Activated T-helper 1 cell treated with anti-CD3 and anti-CD28 coated beads, Interleukin-2, amount 50 U/mL, for 16 hours (primary cell): ENCODE measurements at places on chromosomes 16 and 17.
A peak's percentile ranks its signal among the peaks of the same experiment; 100 is the strongest.

DNA sequence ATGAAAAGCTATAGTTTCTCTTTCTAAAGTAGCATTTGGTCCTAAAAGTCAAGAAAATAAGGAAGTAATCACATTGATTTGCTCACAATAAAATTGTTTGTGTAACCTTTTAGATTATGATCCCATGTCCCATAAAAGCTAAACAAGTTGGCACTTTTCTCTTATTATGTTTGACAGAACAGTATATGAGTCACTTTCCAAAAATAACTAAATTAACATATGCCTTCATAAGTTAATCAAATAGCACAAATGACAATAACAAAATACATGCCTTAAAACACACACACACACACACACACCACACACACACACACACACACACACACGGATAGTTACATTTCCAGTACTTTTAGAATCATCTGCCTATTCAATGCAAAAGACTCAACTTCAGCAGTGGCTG lies 2.8 kb downstream of the MED13 start:
- no peak for DNase-seq

- DNase-seq = no peak
Measured at GRCh38 chr17:18257982-18258355, 569 bp downstream of the FLII start.

GRCh38 chr17:61877837-61878236 lies 14.5 kb upstream of the BRIP1 start:
- DNase-seq = no peak

DNA sequence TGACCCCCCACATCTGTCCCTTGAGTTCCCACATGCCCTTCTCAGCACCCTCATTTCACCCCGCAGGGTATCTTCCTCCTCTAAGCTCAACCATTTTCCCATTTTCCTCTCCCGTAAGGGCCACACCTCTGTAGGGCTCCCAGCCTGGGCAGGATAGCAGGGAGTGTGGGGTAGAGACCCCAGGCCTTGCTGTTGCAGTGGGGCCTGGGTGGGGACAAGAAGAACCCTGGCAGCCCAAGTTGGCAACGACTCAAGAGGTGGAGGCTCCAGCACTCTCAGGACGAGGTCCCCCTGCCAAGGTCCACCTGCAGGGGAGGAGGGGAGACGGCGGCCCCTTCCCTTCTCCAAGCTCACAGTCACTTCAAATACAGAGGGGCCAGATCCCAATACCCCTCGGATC lies 2.0 kb upstream of the TMEM92 start:
- DNase-seq = no peak

DNA sequence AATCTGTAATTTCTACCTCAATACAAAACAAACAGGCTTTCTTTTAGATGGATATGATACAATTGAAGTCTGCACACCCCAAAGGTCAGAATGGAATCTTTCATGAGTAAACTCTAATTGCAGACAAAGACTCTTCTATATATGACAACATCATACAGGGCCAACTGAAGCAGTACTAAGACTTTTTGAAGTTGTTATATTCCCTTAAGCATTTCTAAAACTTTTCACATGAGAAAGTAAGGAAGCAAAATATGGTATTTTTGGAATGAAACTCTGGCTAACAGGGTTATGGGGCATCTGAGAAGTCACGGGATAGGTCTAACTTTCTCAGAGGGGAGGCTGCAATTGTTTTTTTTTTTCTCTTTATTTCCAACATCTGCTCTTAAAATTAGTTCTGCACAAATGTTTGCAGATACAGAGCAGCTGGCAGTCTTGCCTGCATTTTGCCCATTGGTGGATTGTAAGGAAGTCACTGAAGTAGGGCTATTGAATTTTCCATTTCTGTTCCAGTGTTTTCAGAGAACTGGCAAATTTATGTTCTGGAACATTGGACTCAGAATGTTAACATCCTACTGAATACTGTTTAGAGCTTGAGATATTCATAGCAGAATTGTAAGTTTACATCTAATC lies 59.1 kb downstream of the SSH2 start:
- DNase-seq = no peak

DNA sequence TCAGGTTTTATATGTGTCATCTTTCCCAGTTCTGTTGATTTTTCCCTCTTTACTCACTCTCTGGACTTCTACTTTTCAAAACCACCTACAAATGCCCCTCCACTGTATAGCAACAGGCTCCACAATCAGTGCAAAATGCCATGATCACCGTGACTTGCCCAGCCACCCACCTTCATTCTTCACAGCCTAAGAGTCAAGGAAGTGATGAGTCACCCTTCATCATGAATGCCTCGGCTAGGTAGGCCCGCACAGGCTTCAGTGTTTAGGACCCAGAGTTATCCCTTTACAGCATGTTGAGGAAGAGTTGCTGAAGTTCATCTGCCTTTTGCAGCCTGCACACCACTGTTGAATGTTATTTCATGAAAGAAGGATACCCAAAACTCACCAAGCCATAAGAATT lies 158.6 kb downstream of the PMP22 start:
- no peak for DNase-seq

- peak; percentile 65 for DNase-seq
Measured at GRCh38 chr16:27179500-27180072, 23.7 kb upstream of the KDM8 start.

DNA sequence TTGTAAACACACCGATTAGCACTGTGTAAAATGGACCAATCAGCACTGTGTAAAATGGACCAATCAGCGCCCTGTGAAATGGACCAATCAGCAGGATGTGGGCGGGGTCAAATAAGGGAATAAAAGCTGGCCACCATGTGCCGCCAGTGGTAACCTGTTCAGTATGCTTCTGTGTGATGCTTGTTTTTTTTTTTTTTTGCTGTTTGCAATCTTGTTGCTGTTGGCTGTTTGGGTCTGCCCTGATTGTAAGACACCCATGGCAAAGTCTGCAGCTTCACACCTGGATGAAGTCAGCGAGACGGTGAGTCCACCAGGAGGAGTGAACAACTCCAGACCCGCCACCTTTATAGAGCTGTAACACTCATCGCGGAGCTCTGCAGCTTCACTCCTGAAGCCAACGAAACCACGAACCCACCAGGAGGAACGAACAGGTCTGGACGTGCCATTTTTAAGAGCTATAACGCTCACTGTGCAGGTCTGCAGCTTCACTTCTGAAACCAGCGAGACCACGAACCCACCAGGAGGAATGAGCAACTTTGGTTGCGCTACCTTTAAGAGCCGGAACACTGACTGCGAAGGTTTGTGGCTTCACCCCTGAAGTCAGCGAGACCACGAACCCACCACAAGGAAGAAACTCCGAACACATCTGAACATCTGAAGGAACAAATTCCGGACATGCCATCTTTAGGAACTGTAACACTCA lies 85.0 kb upstream of the MED9 start:
- peak; percentile 20 for DNase-seq

GRCh38 chr16:53369921-53370320 lies 64.3 kb upstream of the RBL2 start:
- DNase-seq = no peak

DNA sequence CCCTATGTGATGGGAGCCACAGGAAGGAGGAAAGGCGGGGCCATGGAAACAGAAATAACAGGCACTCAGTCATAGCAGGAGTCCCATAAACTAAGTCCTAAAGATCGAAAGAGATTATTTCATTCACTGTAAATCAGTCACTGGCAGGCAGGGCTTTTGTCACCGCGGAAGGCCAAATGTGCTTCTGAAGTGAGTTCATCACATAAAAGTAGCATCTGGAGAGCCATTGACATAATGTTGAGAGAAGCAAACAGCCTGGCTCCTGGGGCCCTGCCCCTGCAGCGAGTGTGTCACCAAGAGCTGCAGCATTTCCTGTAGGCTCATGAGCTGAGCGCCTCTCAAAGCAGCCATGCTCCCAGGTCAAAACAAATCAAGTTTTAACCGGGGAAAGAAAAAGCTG lies 476.2 kb downstream of the HAPSTR1 start:
- DNase-seq = no peak

DNA sequence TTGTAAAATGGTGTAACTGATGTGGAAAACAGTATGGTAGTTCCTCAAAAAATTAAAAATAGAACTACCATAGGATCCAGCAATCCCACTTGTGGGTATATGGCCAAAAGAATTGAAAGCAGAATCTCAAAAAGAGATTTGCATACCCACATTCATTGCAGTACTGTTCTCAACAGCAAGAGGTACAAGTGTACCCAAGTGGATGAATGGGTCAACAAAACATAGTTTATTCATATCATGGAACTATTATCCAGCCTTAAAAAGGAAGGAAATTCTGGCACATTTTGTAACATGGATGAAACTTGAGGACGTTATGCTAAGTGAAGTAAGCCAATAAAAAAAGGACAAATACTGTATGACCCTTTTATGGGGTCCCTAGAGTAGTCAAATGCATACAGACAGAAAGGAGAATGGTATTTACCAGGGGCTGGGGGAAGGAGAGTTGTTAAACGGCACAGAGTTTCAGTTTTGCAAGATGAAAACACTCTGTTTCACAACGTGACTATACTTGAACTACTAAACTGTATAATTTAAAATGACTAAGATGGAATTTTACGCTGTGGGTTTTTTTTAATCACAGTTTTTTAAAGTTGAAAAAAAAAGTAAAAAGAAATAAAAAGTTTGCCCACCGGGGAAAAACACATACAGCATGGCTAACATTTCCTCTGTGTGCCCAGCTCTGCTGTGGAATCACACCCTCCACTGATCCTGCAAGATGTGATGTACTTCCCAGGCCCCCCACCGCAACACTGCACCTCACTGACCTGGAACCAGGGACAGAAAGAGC lies 6.1 kb downstream of the TVP23A start:
- DNase-seq = no peak

GRCh38 chr17:79852748-79853147 lies 13.5 kb upstream of the CBX4 start:
- no peak for DNase-seq

DNA sequence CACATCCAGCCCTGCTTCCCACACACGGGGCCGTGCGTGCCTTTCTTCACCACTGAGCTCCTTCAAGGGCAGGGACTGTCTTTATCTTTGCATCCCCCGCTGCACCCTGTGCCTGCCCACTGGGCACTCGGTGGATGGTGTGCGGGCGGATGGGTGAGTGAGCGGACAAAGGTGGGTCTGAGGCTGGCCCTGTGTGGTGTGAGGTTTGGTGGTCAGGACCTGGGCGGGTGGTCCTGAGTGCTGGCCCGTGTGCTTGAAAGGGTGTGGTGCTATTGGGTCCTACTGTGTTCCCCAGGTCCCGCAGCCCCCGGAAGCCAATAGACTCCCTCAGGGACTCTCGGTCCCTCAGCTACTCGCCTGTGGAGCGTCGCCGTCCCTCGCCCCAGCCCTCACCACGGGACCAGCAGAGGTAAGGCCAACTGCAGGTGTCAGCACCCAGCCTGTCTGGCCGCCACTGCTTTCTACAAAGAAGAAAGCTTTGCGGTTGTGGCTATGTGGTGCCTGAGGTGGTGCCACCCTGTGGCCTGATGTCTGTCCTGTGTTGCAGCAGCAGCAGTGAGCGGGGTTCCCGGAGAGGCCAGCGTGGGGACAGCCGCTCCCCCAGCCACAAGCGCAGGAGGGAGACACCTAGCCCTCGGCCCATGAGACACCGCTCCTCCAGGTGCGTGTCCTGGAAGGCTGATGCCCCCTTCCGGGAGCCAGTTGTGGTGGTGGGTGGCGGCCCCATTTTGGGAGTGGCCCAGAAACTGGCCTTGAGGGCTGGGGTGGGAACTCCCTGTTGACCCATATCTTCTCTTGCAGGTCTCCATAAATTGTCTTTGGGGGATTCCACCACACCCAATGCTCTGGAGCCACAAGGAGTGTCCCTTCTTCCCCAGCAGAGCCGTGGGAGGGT lies 6.8 kb downstream of the ELOB start:
- DNase-seq = no peak
